ENCODE measurements at places on chromosomes 4 and X.
A peak's percentile ranks its signal among the peaks of the same experiment; 100 is the strongest.

- peak; percentile 9 for DNase-seq
Observed at GRCh38 chr4:3644849-3645627, 112.8 kb upstream of the LRPAP1 start.

DNA sequence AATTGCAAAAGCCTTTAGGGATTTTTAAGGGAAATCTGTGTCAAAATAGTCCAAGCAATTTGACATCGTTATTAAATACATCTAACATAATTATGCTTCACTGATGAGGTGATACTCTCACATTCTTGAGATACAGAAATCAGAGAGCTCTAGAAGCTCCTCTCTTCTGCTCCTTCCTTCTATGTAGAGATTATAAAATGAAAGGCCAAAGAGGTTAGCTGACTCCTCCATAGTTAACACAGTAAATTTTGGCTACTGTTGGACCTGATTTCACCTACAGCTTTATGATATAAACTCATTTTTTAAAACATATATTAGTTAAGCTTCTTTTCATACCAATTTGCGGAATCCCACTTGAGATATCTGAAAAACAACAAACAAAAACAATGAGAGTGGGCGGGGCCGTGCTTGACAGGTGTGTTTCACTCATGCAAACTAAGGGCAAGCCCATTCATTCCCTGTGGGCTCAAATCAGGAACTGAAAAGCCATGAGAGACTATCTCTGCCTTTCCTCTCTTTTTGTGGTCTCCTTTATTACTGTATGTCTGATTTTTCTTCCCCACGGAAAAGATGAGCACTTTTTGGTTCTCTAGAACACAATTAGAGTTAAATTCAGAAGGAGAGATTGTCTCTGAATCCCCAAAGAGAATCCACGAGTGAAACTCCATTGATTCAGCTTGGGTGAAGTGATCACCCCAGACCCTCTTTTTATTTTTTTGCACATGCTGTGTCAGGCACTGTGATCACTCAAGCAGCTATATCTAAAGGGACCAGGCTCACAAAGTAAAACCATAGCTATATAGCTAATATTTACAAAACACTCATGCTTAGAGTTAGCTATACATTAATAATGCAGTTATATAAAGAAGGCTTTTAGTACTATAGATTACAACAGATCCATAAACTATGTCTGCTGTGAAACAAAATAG is 566.3 kb downstream of the IL15 start:
- DNase-seq: no peak

DNA sequence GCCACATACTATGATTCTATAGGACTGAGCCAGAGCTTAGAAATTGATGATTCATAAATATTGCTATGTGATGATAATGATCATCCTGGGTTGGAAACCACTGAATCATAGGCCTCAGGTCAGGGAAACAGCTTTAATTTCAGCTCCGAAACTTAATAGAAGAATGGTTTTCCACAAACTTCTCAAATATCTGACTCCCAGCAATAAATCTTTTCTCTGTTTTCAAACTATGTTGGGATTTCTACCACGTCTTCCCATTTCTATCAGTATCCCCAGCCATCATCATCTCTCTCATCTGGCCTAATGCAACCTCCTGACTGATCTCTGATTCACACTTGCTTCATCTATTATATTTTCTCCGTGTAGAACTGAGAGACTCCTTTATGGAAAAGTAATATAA is 521.8 kb upstream of the AGA start:
- DNase-seq: no peak

DNA sequence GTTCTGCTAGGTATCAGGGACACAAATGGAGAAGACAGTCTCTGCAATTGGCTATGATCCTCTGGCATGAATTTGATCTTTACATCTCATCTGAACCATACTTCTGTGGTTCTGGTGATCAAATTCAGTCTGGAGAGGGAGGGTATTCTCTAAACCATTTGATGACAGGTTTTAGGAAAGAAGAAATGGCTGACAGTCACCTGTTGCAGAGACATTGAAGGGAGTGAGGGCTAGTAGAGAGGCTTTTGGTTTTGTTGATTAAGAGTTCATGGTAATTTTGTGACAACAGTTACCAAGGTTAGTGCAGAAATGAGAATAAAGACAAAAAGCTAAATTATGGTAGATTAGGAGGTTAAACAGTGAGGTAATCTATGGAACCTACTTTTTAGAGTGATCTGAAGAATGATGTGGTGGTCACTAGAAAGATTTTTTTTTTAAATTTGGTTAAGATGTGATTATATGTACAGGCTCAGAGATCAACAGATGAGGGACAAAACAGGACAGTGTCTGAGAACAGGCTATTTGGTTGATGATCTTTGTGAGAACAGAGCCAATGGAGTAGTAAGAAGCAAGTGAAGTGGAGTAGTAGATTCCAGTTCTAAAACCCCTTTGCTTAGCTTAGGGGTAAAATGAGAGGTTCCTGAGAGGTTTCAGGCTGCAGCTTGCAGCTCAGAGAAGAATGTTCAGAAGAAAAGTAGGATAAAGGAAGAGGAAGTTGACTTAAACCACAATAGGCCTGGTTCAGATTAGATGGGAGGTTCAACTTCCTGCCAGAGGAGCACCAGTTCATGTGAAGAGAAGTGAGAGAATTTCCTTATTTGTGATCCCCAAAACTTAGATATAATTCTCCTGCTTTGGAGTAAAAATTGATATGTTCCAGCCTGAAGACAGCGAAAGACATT is 34.7 kb downstream of the VSIG4 start:
- no peak for DNase-seq

DNA sequence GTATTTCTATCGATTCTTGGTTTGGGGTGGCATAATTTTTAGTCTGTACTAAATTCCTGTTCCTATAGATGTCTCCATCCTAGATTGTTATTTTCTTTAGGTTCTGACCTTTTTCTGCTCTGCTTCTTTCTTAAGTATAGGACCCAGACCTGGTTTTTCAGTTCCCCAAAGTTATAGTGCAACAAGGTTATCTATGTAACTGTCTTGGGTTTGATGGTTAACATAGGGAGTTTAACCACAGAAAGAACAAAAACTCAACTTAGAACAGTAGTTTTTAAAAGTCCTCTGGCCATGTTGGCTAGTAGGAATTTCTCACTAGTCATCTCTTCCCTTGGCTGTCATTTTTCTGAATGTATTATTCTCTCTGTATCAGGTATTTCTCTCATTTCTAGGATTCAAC is 38.8 kb upstream of the MAD2L1 start:
- no peak for DNase-seq

DNA sequence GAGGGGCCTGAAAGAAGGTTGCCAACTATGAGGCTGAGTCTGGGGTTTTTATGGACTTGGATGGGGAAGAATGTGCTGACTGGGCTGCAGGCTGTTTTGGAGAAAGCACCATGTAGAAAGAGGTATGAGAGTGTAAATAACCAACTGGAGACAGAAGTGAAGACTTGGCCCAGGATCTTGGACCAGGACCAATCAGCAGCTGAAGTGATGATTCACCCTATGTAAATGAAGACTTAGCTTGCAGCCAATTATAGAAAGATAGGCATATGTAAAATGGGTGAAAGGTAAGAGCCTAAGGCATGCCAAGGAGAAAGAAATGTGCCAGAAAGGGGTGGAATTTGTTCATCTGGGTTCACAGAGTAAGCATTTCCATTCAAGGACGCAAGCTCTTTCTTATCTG is 856.7 kb upstream of the PRKX start:
- no peak for DNase-seq

DNA sequence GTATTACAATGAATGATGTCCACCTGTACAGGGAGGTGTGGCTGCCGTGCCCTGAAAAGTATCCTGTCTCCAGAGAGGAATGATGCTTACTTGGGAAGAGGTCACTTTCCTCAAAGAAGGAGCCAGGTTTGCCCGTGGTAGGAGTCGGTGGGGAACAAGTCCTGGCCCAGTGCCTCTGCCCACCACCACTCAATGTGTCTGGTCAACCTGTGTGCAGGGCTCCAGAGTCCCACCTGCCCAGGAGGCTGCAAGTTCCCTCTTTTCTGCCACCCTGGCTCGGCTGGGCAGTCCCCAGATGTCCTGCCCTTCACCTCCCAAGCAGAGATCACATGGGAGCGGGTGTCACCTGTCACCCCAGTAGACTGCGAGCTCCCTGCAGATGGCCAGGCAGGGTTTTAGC is 75.4 kb upstream of the C4orf50 start:
- no peak for DNase-seq

- DNase-seq: no peak
Observed at GRCh38 chrX:120726294-120726693, 96.4 kb upstream of the C1GALT1C1 start.

DNA sequence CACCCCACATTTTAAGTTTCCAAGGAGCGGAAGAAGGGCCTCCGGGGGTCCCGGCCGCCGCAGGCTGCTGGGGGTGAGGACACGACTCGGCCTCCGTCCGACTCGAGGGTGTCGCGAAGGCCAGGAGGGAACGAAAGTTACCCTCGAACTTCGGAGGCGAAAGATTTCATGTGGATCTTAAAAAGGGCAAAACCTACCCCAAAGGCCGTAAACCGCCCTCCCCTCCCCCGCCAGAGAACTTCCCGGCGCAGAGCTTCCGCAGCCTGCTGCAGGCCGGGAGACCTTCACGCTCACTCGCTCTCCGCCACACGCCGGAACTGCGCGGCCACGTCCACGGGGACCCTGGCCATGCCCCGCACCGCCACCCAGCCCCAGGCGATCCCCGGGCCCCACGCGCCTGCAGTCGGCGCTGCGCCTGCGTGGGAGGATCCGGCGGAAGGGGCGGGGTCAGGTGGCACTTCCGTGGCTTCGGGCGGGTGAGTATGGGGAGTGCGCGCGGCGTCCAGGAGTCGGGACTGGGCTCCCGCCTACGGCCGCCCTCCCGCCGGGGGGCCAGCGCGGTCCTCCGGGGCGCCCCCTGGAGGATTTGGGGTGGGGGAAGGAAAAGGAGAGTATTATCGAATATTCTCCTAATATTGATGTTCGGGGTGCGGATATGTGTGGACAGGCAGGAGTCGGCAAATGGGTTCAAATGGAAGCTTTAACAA is at the start of gene MMAA:
TSS of gene MMAA (plus strand) at position 454 of the 707 bp plus-strand sequence. CDS start 19,755 bp downstream, outside the sequence.
- peak; percentile 96 for DNase-seq

GRCh38 chr4:78962597-78963115 is 23.4 kb upstream of the PAQR3 start:
- DNase-seq: no peak

GRCh38 chr4:1775731-1776500 is 17.2 kb upstream of the FGFR3 start:
- no peak for DNase-seq

DNA sequence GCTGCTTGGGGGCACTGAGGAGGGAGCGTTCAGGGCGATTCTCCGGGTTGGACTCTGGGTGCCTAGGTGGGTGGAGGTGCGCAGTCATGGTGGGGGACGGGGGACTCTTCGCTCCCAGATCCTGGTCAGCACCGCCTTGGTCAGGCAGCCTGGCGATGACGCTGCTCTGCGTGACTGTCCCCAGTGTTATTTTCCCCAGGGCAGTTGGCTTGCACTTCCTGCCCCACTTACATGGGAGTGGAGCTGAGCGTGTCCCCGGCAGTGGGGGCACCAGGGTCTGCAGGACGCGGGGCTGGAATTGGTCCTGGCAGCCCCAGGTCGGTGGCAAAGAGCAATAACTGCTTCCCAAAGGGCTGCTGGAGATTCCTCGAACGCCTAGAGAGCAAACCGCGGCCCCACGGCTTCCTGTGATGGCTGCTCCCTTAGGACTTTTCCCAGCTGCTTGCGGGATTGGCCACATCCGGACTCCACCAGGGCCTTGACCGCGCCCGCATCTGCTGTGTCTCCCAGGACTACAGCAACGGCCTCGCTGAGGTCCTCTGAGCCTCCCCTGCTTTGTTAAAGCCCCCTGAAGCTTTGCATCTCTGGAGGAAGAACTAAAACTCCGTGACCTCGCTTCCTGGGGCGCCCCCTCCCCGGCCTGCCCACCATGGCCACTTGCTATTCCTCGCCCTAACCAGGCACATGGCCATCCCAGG is 35.3 kb upstream of the GPR78 start:
- no peak for DNase-seq

GRCh38 chr4:85901500-85901899 is 426.6 kb downstream of the ARHGAP24 start:
- DNase-seq: no peak

- DNase-seq: no peak
Observed at GRCh38 chr4:124427095-124427767, 285.3 kb downstream of the ANKRD50 start.

DNA sequence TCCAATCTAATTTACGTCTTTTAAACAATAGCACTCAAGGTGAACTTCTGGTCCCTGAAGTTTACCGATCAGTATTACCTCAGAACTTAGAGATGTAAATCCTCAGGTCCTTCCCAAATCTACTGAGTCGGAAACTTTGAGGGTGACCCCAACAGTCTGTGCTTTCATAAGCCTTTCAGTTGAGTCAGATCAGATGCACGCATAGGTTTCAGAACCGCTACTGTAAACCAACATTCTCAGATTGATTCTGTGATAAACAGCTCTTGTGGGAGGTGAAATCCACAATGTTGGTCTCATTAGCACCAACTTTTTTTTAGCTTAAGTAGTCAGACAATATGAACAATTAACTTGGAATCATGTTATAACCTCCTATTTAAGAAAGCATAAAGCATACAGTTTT is 86.0 kb downstream of the WWC2 start:
- no peak for DNase-seq

DNA sequence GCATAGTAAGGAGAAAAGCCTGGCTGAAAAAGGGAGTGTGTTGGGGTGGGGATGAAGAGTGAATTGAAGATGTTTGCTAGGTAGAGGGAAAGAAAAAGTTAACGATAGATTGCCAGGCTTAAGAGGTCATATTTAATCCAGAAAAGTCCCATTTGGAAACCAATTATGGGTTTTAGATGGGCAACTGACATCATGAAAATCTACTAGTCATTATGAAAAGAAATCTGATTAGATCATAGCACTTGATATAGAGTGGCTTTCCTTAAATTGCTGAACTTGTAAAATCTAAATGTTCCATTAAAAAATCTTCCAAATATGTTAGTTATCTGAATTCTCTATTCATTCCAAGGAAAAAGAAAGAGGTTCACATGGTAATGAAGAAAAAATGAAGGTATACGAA is 37.5 kb upstream of the IL21 start:
- DNase-seq: no peak

GRCh38 chr4:83362492-83363329 is 28.1 kb upstream of the HPSE start:
- peak; percentile 12 for DNase-seq

- DNase-seq: no peak
Observed at GRCh38 chrX:2710041-2710840, 19.1 kb downstream of the CD99 start.

- DNase-seq: peak; percentile 88
Observed at GRCh38 chr4:130077275-130077674, 981.3 kb downstream of the C4orf33 start.

- no peak for DNase-seq
Observed at GRCh38 chr4:19883841-19884240, 367.9 kb upstream of the SLIT2 start.

GRCh38 chrX:40683245-40683644 is 35.9 kb upstream of the CXorf38 start:
- DNase-seq: no peak
